Stimulated activated CD8-positive, alpha-beta memory T cell treated with anti-CD3 and anti-CD28 coated beads, Interleukin-7, amount 100 ng/mL, for 1 hour (primary cell): ENCODE measurements at places on chromosomes 11 and 22.

DNA sequence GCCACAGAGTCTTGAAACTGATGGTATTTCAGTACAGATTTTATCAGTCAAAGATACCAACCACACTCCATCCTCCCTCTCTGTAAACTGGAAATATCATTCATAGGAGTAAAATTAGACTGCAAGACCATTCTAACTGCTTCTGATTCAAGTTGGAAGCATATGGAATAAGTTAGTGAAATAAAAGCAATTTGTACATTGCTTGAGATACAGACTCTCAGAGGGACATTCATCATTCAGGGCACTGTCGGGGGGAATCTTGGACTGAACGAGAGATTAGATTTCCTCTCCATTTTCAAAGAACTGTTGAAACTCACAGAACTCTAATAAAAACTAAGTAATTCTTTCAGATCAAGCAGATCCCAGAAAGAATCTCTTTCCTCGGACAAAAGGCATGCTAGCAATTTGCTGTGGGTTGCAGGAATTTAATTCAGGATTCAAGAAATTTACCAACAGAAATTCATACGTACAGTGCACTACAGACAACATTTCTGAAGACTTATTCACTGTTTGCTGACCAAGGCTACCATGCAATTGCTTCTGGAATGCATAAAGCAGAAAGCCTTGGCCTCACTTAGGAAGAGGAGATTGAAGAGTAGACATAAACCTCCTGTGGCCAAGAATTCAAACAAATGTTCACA lies 34.1 kb downstream of the PAMR1 start:
- DNase-seq: no peak

DNA sequence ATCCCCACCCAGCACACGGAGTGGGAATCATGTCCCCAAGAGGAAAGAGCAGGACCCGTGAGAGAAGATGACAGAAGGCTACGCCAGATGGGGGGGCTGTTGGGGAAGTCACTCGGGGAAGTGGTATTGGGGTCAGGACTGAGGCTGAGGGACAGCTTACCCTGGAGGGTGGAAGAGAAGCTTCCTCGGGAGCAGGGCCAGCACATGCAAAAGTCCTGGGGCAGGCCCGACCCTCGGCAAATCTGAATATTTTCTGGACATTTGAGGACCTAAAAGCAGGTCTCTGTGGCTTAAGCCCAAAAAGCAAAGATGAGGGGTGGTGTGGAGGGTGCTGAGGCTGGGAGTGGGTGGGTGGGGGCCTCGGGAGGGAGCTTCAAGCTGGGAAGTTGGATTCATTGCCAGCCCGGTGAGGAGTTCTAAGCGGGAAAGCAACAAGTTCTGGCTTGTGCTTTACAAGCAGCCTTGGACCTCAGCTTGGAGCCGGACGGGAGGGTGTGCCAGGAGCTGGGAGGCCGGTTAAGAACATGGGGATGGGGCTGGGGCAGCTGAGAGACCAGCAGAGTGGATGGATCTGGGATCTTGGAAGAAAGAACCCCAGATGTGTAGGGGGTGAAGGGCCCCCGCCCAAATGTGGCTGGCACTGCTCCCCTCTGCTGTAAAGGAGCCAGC lies 34.9 kb downstream of the GRAMD4 start:
- DNase-seq: no peak

DNA sequence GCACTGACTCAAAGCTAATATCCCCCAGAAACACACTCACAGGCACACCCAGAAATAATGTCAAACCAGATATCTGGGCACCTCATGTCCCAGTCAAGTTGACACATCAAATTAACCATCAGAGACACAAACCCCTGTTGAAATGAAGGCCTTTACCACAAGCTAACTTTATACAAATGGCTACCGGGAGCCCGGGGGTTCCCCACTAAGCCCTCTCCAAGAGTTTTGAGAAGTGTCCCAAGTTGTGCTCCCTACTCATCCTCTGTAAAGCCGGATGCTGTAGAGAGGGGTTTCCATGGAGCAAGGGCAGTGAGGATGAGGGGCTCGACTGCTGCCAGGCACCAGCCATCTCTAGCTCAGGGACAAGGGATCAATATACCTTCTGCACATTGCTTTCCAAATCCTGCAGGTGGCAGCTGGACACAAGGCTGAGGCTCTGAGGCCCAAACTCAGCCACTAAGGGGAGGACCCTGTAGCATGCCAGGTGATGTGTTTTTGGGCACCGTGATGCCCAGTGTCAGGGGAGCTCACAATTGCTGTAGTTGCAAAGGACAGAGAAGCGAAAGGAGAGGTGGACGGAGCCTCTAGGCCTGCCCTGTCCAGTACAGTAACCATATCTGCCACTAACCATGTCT lies 145.7 kb downstream of the TTC17 start:
- DNase-seq: no peak

GRCh38 chr11:61963282-61964057 lies 4.0 kb downstream of the FTH1 start:
- DNase-seq: no peak

- no peak for DNase-seq
These were observed 6.3 kb downstream of the ALDH3B2 start for GRCh38 chr11:67668192-67668551.

GRCh38 chr11:36453678-36454077 lies 56.4 kb downstream of the TRAF6 start:
- DNase-seq: no peak

DNA sequence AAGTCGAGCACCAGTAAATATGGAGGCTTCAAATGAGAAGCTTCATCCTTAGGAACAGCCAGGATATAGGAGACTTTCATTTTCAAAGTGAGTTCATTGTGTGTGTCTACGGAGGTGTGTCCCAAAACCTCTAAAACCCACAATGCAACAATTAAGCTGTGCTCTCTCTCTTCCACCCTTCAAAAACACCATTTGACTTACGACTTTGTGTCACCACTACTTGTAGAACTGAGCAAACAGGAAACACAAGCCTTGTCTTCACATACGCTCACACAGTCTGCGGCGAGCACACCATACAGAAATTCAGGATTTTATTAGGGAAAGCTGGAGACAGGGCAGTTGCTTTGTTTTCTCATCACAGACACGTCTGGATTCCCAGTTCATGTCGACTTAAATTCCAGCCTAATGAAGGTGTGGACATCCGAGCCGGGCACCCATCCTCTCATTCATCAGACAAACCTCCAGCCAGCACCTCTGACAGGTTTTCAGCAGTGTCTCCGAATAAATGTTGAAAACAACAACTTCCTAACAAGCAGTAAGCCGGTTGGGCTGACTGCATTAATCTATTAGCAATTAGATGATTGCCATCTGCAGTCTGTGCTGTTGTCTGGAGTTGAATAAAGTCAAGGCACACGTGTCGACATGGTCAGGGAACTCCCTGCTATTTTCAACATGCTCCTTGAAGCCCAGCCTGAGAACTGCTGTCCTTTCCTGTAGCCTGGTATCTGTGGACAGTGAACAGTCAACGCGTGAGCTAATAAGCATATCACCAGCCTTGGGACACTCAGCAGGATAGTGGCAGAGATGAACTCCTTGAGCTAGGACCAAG lies 1411.1 kb downstream of the BRD1 start:
- DNase-seq: no peak

GRCh38 chr22:29623059-29623458 lies 19.6 kb downstream of the NF2 start:
- DNase-seq: no peak

DNA sequence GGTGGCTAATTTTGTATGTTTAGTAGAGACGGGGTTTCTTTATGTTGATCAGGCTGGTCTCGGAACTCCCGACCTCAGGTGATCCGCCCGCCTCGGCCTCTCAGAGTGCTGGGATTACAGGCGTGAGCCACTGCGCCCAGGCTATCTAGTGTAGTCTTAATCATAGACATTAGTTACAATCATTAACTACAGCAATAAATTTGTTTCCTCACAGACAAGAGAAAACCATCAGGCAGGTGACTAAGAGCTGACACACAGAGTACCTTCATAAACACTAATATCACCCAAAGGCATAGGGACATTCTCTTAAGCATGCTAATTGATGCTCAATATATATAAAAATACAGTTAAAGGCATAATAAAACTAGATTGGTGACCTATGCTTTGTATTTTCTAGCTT lies 19.4 kb downstream of the SDHD start:
- no peak for DNase-seq

DNA sequence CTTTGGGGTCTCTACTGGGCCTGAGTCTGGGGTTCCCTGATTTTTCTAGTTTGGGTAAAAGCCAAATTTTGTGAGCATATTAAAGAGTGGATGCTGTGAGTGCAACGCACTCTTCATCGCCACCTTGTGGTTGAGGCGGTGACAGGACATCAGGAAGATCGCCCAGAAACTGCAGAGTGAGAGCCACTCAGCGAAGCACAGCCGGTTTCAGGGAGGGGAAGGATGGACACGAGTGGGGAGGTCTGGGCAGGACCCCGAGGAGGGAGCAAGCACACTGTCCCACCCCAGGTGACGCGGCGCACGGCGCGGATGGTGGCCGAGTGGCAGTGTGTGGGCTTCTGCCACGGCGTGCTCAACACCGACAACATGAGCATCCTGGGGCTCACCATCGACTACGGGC lies 9.1 kb downstream of the SELENOO start:
- DNase-seq: no peak

GRCh38 chr11:6670202-6670830 lies 12.8 kb downstream of the MRPL17 start:
- no peak for DNase-seq

- no peak for DNase-seq
These were observed 197.3 kb upstream of the FOLH1 start for GRCh38 chr11:49405743-49406142.

GRCh38 chr11:32919338-32919737 lies 26.7 kb downstream of the QSER1 start:
- no peak for DNase-seq

GRCh38 chr11:2574043-2574552 lies 125.7 kb downstream of the KCNQ1OT1 start:
- no peak for DNase-seq

DNA sequence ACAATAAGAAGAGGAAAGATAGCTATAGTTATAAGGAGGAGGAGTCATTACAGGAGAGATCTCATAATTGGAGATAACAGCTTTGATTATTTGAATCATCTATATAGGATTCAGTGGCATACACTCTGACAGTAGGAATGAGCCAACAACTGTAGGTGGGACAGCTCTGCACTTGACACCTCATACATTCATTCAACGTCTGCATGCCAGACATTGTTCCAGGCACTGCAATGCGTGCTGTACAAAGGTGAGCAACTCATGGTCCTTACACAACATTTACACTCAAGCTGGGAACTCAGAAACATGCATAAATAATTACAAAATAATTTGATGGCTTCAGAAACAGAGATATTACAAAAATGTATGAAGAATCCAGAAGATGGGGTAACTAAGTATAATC lies 154.3 kb downstream of the MSANTD4 start:
- no peak for DNase-seq

GRCh38 chr22:45434981-45435380 lies 21.5 kb downstream of the RIBC2 start:
- no peak for DNase-seq

- no peak for DNase-seq
These were observed 60.3 kb downstream of the LRRC74B start for GRCh38 chr22:21106000-21106399.

DNA sequence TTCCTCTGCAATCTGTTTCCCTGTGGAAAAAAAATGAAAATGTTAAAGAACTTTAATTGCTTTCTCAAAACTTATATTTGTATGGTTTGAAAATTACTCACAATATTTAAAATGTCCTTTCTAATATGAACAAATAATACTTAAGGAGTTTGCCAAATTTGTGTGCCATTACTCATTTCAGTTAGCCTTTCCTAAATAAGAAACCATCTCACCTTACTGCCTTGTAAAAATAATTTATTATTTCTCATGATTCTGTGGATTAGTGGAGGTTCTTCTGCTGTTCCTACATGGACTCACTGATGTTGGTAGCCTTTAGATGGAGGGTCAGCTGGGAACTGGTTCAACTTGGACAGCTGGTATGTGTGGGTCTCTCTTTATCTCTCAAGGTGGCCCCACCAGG lies 428.6 kb downstream of the CNTN5 start:
- no peak for DNase-seq

GRCh38 chr11:69925366-69926196 lies 106.4 kb upstream of the FGF3 start:
- no peak for DNase-seq

- no peak for DNase-seq
These were observed 57.9 kb downstream of the RAB38 start for GRCh38 chr11:88117281-88117858.
